GM23248 (cell line): ENCODE measurements at places on chromosomes 3 and 15.

DNA sequence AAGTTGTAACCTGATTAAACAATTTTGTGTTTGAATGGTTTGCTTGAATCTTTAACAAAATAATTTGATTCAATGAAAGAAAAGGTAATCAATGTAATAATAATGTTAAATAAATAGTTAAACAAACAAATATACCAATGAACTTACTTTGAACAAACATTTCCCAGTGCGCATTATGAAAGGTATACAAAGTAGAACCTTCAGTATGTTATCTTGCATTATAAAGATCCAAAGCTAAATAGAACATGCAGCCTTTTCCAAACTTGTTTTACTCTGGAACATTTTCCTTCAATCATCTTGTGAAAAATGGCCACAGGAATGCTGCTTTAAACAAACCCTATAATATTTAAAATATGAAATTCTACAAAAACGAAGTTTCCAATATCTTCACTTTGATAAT lies 620.0 kb downstream of the NAALADL2 start:
- no peak for DNase-seq
- no peak overlapping the region for H3K27ac ChIP-seq
- H3K4me1 ChIP-seq = 0 out of 2 replicates have a peak, but pooled peaks cover 8% of the 10 kb centered on the region
- H3K27me3 ChIP-seq = no peaks in the 10 kb centered on the region

GRCh38 chr3:193894121-193894863 lies 241.7 kb upstream of the HES1 start:
- no peaks in the 10 kb centered on the region for H3K36me3 ChIP-seq
- no peak overlapping the region for H3K27ac ChIP-seq
- H3K27me3 ChIP-seq = peaks cover 13% of the 10 kb centered on the region; the same call in 1 of the 2 replicates
- DNase-seq = no peak

GRCh38 chr3:170437176-170437575 lies 18.5 kb downstream of the CLDN11 start:
- H3K27ac ChIP-seq = no peak overlapping the region
- H3K27me3 ChIP-seq = no peaks in the 10 kb centered on the region
- H3K4me1 ChIP-seq = peaks cover 3% of the 10 kb centered on the region; the same call in 1 of the 2 replicates
- DNase-seq = no peak
- H3K36me3 ChIP-seq = peaks cover 43% of the 10 kb centered on the region

DNA sequence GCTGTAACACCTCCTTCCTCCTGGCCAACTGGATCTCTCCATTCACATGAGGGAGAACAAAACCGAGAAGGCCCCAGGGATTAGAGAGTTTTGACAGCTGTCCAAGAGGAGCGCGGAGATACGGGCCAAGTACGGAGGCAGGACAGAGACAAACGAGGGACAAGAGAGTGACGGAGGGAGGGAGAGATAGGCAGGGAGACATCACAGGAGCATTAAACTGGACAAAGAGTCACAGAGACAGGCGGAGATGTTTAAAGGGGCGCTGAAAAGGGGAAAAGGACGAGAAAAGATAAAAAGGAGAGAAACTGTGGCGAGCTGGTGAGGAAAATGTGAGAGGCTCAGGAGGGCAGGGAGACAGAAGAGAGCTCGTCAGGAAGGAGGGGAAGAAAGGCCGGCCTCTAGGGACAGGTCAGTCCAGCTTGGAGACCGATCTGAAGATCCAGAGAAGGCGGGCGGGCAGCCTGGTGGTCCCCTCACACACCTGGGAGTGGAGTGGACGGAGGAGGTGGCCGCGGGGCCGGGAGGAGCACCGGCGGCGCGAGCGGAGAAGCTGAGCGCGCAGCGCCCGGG lies 40.5 kb upstream of the ROPN1 start:
- peak overlapping the region; percentile 90 for H3K4me3 ChIP-seq
- peak; percentile 10 for DNase-seq
- no peak overlapping the region for H3K27ac ChIP-seq
- H3K36me3 ChIP-seq = no peaks in the 10 kb centered on the region
- peaks cover 39% of the 10 kb centered on the region for H3K27me3 ChIP-seq
- no peaks in the 10 kb centered on the region for H3K4me1 ChIP-seq

DNA sequence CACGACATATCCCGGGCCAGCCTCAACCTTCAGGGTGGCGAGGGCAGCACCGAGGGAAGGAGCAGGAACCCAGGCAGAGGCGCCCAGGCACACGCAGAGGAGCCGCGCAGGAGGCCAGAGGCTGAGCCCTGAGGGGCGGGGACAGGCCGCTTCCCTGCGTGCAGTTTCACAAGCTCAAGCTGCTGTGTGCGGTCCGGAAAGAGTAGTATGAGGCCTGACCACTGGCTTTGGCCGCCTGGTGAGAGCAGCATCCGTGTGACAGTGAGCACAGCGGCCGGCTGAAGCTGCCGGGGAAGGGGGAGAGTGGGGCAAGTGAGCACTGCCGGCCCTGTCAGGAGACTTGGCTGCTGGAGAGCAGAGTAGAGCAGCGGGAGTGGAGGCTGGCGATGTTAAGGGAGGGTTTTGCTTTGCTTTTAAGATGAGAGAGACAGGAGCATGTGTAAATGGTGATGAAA lies 8.7 kb downstream of the ZDHHC19 start:
- no peaks in the 10 kb centered on the region for H3K4me1 ChIP-seq
- no peak overlapping the region for H3K4me3 ChIP-seq
- no peak overlapping the region for H3K27ac ChIP-seq
- DNase-seq = peak; percentile 70

DNA sequence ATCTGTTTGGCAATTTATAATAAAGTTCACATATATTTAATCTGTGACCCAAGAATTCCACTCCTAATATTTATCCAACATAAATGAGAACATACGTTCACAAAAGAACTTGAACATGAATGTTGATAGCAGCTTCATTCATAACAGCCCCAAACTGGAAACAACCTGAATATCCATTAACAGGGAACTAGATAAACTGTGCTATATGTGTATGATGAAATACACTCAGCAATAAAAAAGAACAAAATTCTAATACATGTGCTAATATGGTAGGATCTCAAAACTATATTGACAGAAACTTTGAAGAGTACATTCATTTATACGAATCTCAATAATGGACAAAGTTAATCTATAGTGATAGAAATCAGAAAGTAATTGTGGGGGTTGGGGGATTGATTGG lies 5.1 kb upstream of the BHLHE40 start:
- H3K27me3 ChIP-seq = no peaks in the 10 kb centered on the region
- H3K4me1 ChIP-seq = peaks cover 12% of the 10 kb centered on the region
- no peak overlapping the region for H3K4me3 ChIP-seq
- DNase-seq = no peak

- H3K36me3 ChIP-seq = no peaks in the 10 kb centered on the region
- no peak overlapping the region for H3K27ac ChIP-seq
- H3K4me1 ChIP-seq = peaks cover 13% of the 10 kb centered on the region
- DNase-seq = peak; percentile 76
These were observed 16.8 kb downstream of the NOX5 start for GRCh38 chr15:69031013-69032001.

- no peak overlapping the region for H3K27ac ChIP-seq
- DNase-seq = peak; percentile 18
- H3K36me3 ChIP-seq = no peaks in the 10 kb centered on the region
- no peaks in the 10 kb centered on the region for H3K27me3 ChIP-seq
- no peaks in the 10 kb centered on the region for H3K4me1 ChIP-seq
These were observed 537.4 kb downstream of the TUSC7 start for GRCh38 chr3:117246771-117247555.

DNA sequence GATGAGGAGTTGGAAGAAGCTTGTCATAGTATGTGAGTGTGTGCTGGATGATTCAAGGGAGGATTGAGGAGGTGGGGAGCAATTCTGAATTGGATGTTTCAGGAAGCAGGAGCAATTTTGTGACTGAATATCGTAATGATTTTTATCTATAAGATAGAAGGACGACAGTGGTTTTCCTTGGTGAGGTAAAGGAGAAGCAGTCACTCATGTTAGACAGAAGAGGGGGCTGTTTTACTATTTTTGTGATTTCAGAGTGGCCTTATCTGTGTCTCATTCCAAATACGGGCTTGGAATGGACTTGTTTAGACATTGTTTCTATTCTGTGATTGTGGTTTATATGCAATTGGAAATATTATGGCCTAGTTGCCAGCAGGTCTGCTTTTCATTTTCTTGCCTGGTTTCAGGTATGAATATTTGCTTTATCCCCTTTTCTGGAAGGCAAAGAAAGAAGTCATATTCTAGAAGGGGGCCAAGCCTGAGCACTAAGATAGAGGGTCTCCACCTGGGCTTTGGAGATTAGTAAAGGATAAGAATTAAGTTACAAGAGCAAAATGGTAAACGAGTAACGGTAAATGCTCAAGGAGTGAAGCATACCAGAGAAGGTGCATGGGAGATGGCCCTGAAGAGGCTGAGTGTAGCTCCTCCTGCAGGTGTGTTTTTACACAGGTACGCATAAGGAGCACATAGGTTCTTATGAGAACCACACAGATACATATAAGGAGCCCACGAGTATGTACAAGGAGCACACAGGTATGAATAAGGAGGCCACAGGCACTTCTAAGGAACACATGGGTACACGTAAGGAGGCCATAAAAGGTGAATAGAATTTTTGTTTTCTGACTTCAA lies 124.6 kb upstream of the KCNAB1 start:
- H3K4me3 ChIP-seq = no peak overlapping the region
- no peaks in the 10 kb centered on the region for H3K4me1 ChIP-seq
- peak; percentile 66 for DNase-seq
- no peak overlapping the region for H3K27ac ChIP-seq
- no peaks in the 10 kb centered on the region for H3K36me3 ChIP-seq

GRCh38 chr3:121661376-121661775 lies 673 bp upstream of the HCLS1 start:
- no peak for DNase-seq
- H3K4me3 ChIP-seq = no peak overlapping the region
- H3K27ac ChIP-seq = peak overlapping the region; percentile 77
- peaks cover 6% of the 10 kb centered on the region; the same call in 1 of the 2 replicates for H3K36me3 ChIP-seq
- H3K27me3 ChIP-seq = no peaks in the 10 kb centered on the region

GRCh38 chr3:114707252-114707860 lies 413.5 kb downstream of the TIGIT start:
- H3K4me1 ChIP-seq = peaks cover 29% of the 10 kb centered on the region
- no peaks in the 10 kb centered on the region for H3K27me3 ChIP-seq
- no peaks in the 10 kb centered on the region for H3K36me3 ChIP-seq
- H3K27ac ChIP-seq = no peak overlapping the region
- no peak overlapping the region for H3K4me3 ChIP-seq
- DNase-seq = no peak

DNA sequence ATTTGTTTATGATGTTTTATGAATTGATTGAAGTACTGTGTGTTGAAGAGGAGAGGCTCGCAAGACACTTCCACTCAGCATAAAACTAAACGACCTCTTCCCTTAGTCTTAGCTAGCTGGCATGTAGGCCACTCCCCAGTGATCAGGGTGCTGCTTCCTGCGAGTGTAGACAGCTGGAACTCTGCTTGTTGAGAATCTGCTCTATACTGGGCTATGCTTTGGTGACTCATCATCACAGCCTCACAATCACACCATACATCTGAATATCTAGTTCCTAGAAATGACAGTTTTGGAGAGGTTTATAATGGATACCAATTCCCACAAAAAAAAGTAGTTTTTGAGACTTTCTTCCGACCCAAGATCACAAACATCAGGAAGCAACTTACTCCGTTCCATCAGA lies 1.5 kb upstream of the SLC24A5 start:
- no peaks in the 10 kb centered on the region for H3K4me1 ChIP-seq
- no peak overlapping the region for H3K27ac ChIP-seq
- H3K27me3 ChIP-seq = peaks cover 6% of the 10 kb centered on the region; the same call in 1 of the 2 replicates
- no peaks in the 10 kb centered on the region for H3K36me3 ChIP-seq

DNA sequence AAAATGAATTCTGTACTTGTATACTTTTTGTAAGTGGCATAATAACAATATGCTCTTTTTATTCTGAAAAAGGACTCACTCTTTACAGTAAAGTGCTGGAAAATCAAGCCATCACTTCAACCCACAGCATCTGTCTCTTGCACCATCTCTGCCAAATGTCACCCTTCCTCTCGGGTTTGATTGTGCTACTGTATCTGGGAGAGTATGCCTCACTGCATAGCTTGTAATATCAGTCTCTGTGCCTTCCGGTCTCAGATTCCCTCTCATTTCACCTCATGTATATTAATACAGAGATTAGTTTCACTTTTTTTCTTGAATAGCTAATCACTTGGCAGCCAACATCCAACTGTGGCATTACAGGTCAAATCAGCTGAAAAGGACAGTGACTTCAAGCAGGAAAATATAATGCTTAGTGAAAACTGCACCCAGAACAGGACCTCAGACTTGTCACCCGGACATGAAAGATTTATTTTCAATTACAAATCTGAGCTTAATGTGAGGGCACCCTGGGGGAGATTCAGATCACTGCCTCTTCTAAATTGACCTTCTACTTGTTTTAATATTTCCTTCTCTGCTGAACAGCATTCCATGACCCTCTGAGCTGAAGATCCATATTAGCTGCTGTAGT lies 605.8 kb upstream of the NAALADL2 start:
- no peak for DNase-seq
- no peaks in the 10 kb centered on the region for H3K4me1 ChIP-seq
- H3K27me3 ChIP-seq = no peaks in the 10 kb centered on the region
- H3K36me3 ChIP-seq = no peaks in the 10 kb centered on the region
- H3K27ac ChIP-seq = no peak overlapping the region

DNA sequence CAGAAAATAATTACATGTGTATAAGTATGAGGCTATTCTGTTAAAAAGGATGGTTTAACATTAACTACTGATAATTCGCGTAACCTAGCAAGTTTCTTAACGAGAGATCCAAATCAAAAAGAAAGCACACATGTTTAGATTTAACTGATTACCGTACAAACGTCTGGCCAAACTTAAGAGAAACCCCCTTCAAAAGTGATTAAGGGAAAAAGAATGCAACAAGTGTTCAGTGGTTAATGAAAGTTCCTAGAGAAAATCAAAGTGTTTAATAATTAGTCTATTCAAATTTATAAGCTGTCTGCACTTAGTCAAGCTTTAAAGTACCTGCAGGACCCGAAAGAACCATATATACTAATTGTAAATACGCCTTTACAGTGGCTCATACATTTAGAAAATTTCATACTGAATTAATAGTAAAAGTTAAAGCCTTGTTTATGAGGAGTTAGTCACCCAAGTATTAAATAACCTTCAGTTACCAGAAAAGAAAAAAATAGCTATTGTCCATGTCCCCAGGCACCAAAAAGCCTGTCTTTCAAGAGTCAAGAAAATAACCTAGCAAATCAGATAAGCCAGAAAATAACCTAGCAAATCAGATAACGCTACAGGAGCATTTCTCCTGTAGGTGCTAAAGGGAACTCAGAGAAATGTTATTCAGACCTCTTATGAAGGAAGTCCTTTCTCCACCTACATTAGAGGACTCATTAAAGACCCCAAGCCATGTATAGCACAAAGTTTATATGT lies 34.6 kb downstream of the ZNF589 start:
- H3K27me3 ChIP-seq = no peaks in the 10 kb centered on the region
- H3K4me1 ChIP-seq = peaks cover 9% of the 10 kb centered on the region; the same call in 1 of the 2 replicates
- no peaks in the 10 kb centered on the region for H3K36me3 ChIP-seq
- H3K27ac ChIP-seq = no peak overlapping the region

DNA sequence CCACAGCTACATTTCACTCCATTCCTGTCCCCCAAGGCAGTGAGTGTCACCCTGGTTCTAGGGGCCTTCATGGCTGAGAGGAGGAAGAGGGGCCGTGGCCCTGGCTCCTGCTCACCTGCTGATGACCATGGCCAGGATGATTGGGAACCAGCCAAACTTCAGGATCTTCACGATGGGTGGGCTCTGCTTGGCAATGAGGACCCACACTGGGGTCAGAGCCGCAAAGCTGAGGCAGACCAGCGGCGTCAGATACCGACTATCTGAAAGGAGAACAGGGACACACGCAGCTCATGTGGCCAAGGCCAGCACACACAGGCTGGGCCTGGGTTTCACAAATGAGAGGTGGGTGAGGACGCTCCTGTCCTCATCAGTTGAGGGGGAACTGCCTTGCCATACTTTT lies 47.6 kb downstream of the ROPN1B start:
- H3K27ac ChIP-seq = no peak overlapping the region
- H3K36me3 ChIP-seq = no peaks in the 10 kb centered on the region
- no peak overlapping the region for H3K4me3 ChIP-seq
- peaks cover 10% of the 10 kb centered on the region for H3K4me1 ChIP-seq
- H3K27me3 ChIP-seq = no peaks in the 10 kb centered on the region
